Activated CD4-positive, alpha-beta T cell treated with anti-CD3 and anti-CD28 coated beads for 1 hour (primary cell): ENCODE measurements at places on chromosomes 5 and 9.

GRCh38 chr5:80150731-80151130 is 105.1 kb downstream of the SERINC5 start:
- DNase-seq, result no peak

GRCh38 chr9:134540276-134541096 is 101.1 kb upstream of the COL5A1 start:
- no peak for DNase-seq

DNA sequence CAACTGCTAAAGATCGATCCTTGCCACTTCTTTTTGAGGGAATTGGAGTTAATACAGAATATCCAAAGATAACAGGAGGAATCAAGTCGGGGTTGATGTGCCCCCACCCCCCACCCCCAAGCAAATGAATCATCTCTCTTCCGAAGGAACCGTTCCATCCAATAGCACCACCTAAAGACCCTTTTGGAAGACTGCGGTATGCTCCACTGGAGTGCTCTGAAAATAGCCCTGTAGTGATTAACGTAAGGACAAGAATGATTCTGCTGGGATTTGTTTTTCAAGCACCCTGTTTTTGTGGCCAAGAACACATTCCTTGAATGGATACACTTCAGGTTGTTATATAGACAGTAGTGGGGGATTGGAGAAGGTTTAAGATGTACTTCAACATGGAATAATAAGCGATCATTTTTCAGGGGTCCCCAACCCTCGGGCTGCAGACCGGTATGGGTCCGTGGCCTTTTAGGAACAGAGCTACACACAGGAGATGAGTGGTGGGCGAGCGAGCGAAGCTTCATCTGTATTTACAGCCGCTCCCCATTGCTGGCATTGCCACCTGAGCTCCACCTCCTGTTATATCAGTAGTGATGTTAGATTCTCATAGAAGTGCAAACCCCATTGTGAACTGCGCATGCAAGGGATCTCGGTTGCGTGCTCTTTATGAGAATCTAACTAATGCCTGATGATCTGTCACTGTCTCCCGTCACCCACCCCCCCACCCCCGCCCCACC is 44.5 kb upstream of the TMEM252 start:
- no peak for DNase-seq

DNA sequence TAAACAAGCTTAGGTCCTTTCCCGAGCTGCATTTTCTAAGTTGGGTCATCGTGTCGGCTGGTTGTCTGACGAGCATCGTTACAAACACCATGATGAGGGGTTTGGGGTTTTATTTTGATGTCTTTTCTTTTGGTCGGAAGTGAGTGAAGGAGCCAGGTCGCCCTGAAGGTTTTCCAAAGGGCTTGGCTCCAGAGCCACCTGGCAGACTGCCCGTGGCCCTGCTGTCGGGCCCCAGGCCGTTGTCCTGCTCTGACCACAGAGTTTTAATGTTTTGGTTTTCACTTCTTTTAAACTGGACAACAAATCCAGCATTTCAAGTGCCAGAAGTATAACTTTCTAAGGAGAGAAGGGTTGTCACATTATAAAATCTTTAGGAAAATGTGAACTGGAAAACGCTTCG is 42.3 kb downstream of the TENT4A start:
- no peak for DNase-seq

DNA sequence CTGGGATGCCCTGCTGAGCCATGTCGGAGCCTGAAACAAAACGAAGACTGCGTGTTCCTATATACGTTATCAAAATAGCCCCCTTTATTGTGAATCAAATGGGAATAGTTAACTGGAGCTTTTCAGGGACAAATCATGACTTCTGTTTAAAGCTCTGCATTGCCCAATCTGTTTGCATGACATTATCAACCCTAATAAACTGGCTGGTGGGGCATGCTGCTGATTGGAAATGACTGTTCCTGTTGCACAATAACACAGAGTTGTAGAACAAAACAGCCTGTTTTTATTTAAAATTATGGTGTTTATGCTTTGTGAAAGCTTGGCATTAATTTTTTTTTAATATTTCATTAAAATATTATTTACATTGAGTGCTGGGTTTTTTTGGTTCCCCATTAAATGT is 215.5 kb downstream of the TMEM167A start:
- no peak for DNase-seq

DNA sequence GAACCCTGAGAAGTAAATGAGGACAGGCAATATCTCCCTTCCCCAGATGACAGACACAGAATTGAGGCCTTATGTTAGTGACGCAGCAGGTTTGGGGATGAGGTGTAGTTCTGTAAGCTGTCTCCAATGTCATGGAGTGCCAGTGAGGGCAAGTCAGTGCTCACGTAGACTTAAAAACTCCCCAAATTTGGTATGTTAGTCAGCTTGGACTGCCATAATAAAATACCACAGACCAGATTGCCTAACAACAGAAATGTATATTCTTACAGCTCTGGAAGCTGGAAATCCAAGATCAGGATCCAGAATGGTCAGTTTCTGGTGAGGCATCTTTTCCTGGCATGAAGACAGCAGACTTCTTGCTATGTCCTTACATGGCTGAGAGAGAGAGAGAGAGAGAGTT is 14.9 kb downstream of the FOXI1 start:
- no peak for DNase-seq

DNA sequence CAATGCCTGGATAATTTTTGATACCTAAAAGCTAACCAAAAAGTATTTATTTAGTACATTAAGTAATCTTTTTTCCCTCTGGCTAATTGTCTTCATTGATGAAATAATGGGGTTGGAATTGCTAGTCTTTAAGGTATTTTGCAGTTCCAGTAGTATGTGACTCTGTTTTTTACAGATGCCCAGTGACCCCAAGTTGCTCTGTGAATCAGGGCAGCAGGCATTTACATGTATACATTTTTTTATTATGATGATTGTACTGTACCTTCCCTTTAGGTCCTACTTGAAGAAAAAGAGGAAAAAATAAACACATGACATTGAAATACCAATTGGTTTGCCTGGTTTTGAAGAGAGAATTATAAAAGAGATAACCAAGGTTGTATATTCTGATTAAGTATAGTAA is 385.5 kb downstream of the ADGRV1 start:
- no peak for DNase-seq

DNA sequence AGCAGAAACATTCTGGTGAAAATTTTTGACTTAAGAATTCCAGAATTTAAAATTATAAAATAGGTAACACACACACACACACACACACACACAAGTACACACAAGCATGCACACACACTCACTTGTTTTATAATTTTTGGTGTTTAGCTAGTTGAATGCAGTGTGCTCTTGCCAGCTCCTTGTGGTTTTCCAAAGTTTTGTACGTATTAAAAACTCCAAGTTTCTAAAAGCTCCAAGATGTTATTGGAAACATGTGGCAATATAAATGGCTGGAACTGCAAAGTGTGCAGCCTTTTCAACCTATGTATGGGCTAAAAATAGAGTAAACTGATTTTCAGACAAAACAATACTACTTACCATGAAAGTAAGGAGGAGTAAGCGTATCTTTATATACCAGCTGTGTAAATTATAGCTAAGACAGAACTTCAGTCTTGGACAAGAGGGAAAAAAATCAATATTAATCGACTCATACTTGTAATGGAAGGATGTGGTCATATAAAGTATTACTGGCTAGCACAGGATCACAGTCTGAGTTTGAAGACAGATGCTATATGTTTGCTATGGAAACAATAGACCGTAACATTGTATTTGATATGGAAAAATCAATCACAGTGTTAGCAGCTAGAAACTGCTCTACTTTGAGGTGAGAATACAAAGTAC is 727.1 kb upstream of the GRAMD2B start:
- DNase-seq, result no peak

- DNase-seq, result no peak
Observed at GRCh38 chr5:174307656-174308271, 262.3 kb downstream of the NSG2 start.

DNA sequence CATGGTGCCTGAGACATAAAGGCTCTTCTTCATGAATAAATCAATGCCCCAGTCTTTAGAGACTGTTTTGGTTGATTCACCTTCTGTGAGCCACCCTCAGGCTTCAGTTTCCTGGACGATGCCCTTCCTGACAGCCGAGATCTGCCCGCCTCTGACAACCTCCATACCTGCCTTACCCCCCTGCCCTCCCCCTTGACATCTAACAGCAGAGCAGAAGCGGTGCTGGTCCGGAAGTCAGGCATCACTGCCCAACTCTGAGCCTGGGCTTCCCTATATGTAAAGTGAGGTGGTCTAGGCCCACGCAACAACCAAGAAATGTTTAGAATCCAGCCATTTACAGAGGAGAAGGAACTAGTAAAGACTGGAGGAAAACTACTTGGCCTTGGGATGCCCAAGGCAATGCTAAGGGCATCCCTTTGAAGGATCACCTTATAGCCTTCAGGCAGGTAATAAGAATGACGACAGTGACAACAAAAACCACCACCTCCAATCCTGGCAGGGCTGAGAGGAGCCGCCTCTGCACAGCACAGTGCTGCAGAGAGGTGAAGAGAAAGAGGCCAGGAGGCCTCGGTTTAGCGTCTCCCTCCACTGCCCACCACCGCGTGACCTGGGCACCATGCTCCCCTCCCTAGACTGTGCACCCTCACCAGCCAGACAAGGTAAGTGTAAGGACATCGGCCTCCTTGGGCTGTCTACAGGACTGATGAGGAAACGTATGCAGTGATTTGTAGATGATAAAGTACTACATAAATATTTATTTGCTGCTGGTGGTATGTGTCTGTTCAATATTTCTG is 35.3 kb upstream of the GABBR2 start:
- DNase-seq, result no peak

DNA sequence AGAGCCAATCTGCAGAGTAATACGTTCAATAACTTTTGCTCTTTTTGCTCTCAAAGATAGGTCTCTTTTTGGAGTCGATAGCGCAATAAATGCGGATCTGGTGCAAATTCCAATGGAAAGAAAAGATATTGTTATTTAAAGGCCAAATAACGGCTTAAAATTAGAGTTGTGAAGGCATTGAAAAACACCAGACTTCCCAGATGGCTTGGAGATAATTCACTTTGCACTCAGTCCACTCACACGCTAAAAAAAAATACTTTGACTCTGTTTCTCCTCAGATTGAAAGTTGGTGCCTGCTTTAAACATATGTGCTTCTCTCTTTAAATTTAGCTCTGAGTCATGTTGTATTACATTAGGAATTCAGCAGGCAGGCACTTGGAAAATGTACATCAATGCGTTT is 19.5 kb upstream of the MED27 start:
- DNase-seq, result no peak

GRCh38 chr9:38068701-38069628 is at the start of gene SHB:
Gene SHB, minus strand, starts transcription at chr9:38069227. Its CDS starts 582 bp downstream, at chr9:38068645.
- peak; percentile 69 for DNase-seq

DNA sequence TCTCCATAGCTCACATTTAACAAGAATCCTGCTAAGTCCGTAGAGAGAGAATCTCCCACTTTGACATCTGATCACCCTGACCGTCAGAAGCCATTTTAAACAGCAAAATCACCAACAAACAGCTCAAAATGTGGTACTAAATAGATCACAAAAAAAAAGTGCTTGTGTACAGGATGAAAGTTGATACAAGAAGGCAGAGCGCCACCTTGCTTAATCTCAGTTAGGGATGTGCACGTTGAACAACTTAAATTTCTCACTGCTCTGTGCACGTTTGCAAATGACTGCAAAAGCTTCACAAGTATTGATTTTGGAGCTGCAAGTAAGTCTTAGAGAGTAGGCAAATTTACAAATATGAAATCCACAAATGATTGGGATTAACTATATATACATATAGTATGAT is 63.1 kb upstream of the NREP start:
- no peak for DNase-seq

- DNase-seq, result no peak
Observed at GRCh38 chr9:19101203-19101602, 1.5 kb downstream of the HAUS6 start.
